AML-193 (cell line): ENCODE measurements at places on chromosomes 3 and 15.
A peak's percentile ranks its signal among the peaks of the same experiment; 100 is the strongest.

DNA sequence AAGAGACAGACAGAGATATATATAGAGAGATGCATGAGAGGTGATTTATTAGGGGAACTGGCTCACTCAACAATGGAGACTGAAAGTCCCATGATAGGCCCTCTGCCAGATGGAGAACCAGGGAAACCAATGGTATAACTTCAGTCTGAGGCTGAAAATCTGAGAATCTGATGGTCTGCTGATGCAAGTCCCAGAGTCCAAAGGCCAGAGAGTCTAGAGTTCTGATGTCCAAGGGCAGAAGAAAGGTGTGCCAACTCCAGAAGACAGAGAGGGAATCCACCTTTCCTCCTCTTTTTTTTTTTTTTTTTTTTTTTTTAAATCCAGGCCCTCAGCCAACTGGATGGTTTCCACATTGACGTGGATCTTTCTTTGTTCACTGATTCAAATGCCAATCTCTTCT is 197.9 kb upstream of the MEIS2 start:
- DNase-seq: no peak

- no peak for DNase-seq
These were observed 8.4 kb downstream of the CDAN1 start for GRCh38 chr15:42728560-42728959.

DNA sequence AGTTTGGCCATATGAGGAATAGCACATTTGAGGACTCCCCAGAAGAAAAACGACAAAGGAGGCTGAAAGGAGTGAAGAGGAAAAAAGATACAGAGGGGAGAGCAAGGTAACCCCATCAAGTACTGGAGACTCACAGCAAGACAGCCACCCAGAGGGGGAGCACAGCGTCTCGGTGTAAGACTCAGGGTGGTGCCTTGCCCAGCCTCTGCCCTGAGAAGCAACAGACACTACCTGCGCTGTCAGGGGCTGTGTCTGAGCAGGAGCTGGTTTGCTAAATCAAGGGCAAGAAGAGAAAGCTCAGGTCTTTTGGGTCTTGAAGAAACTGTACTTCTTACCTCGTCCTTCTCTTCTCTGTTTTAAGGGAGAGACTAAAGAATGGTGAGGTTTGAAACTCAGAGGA is 27.9 kb downstream of the FBXO45 start:
- DNase-seq: no peak

- no peak for DNase-seq
These were observed 14.4 kb upstream of the GNAI2 start for GRCh38 chr3:50221411-50222168.

- DNase-seq: peak; percentile 25
These were observed 18.0 kb upstream of the LOXL1 start for GRCh38 chr15:73908030-73908821.

- no peak for DNase-seq
These were observed 27.3 kb upstream of the DUSP7 start for GRCh38 chr3:52083556-52084087.

DNA sequence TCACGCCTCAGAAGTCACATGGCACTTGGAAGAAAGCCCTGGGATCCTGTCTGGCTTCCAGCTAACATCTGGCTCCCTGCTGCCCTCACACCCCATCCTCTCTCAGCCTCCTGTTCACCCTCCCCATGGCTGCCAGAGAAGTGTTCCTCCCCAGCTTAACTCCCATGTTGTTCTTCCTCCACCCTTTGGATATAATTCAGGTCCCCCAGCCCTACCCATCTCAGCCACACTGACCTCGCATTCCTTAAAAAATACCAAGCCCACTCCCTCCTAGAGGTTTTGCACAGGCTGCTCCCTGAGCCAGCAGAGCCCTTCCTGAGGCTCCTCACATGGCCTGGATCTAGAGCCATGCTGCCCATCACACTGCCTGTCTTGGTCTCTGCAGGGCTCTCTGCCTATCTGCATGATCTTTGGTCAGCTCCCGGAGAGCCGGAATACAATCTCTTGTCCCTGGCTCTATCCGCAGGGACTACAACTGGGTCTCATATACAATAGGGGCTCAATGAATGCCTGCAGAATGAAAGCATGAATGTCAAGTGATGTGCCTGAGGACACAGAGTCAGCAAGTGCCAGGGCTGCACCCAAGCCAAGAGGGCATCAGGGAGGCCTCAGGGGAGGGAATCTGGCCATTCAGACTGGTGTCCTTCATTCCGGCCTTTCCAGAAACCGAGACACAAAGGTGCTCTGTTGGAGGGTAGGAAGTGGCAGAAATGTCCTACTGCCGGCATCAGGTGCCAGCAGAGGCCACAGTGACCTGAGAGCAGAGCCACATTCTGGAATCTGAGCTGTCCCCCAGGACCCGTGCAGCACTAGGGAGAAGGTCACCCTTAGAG is 3.8 kb upstream of the TKT start:
- DNase-seq: no peak

GRCh38 chr3:53155760-53156159 is 5.2 kb upstream of the PRKCD start:
- DNase-seq: no peak

GRCh38 chr3:23055733-23056376 is 147.3 kb upstream of the UBE2E2 start:
- no peak for DNase-seq

DNA sequence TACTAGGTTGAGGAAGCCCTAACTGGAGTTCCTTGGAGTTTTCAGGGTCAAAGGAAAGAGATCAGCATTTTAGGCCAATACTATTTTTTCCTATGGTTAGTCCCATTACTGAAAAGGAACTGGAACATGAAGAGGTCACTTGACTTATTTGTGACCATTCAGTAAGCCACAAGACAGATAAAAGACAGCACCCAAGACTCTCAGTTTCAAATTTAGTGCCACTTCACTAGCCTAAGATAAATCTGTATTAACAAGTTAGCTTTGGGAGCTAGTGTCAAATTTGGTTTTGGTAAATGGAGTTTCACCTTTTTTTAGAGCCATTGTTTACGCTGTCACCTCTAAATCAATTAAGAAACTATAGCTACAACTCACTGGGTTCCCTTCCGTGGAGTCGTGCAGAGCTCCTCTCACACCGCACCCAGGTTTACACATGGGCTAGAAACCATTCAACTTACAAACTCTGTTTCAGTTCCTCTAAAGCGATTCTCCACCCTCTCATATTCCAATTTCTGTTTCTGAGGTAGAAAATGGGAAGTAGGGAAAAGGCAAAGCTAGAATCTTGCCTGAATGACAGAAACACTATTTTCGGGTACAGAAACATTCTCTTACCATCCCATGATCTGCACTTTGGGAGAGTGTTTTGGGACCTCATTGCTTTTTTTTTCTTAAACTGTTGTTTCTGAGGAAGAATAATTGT is 14.4 kb downstream of the CCDC32 start:
- DNase-seq: no peak

- DNase-seq: no peak
These were observed 89.2 kb downstream of the SEC22A start for GRCh38 chr3:123290962-123291361.

DNA sequence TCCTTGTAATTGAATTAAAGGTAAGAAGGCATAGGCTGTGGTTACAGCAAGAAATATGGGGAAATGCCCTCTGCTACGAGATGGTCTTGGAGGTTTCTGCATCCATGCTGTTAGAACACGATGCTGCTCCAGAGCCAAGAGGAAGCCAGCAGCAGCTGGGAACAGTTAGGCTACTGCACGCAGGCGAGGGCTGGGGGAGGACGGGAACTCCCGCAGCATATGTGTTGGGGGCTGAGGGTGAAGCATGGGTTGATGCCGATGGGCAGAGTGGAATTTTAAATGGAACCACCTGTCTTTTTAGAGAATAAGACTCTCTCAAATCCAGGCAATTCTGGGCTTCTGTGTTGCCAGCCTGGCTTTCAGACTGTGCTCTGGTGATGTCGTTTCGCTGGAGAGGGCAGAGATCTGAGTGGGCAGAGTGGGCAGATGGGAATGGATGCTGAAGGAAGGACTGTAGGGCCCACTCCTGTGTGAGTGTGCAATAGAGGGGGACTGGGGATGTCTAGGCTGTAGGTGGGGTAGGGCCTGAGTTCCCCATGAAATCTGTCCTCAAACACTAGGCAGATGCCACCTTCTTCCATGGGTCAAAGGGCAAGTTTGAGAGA is 417.0 kb upstream of the TPM1 start:
- no peak for DNase-seq

DNA sequence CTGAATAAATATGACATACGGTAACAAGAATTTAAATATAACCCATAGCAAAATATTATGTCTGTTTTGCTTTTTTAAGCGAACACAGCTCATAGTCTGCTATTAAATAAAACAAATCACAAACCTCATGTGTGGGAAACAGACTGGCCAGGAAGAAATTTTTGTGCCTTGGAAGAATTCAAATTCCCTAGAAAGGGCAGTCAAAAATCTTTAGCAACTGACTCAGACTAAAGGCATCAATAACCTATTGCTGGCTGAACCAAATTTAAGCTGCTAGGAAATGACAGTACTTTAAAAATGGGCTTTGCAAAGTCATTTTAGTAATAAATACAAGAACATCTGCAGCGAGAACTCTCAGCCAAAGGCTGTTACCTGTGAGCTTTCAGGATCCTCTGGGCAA is 151.4 kb downstream of the PLD1 start:
- DNase-seq: no peak

- no peak for DNase-seq
These were observed 28.0 kb upstream of the CCDC174 start for GRCh38 chr3:14623569-14624051.

- DNase-seq: no peak
These were observed 826.2 kb downstream of the ROBO1 start for GRCh38 chr3:78941587-78941986.

DNA sequence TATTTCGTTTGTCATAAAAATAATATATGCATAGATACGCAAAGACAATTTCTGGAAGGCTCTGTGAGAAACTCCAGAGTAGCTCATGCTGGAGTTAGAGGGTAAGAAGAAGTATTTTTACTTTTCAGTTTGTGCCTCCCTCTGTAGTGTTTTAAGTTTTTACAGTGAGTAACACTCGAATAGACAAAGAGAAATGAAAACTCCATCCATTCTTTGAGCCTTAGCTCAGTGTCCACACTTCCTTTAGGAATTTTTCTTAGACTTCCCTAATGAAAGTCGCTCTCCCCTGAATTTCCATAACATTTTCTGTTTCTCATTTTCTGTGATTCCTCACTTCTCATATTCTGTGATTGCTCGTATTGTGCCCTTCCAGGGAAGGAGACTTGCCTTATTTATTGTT is 2.1 kb downstream of the BLOC1S6 start:
- no peak for DNase-seq

DNA sequence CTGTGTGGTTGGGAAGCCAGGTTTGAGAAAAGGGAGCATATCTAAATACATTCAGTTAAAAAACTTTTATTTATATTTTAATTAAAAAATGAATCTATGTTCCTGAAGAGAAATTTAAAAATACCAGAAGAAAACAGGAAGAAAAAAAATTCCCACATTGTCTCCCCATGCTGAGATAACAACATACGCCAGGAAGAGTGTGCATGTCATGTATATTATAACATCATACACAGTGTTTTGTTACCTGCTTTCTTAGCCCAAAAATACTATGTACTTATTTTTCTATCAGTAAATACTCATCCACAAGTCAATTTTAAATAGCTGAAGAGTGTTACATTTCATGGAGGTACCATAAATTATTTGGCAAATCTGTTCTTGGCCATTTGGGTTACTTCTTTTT is 18.5 kb downstream of the USP13 start:
- no peak for DNase-seq

DNA sequence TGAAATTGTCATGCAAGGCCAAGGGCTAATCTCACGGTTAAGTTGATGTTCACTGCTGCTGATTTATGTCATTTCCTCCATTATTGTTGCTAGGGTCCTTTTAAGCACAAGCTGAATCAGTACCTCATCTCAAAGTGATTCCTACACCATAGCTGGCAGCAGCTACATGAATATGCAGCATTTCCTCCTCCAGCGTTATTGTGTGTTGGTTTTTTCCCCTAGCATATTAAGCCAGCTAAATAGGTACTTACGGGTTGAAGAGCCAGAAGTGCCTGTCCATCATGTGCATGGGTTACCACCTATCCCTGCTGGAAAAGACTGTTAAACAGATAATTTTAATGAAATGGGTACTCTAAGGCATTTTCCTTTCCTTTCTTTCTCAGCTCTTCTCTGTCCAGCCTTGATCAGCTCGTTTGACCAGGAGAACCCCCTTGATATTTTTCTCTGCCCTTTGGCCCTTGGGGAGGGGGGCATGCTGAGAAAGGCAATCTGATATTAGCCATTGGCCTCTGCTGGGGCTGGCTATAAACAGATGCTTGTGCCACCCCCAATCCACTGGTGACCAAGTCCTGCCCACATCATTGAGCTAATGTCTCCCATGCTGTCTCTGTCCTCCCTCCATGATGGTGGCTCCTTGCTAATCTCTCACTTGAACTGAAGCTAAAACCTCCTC is 115.6 kb upstream of the PLXNA1 start:
- no peak for DNase-seq

DNA sequence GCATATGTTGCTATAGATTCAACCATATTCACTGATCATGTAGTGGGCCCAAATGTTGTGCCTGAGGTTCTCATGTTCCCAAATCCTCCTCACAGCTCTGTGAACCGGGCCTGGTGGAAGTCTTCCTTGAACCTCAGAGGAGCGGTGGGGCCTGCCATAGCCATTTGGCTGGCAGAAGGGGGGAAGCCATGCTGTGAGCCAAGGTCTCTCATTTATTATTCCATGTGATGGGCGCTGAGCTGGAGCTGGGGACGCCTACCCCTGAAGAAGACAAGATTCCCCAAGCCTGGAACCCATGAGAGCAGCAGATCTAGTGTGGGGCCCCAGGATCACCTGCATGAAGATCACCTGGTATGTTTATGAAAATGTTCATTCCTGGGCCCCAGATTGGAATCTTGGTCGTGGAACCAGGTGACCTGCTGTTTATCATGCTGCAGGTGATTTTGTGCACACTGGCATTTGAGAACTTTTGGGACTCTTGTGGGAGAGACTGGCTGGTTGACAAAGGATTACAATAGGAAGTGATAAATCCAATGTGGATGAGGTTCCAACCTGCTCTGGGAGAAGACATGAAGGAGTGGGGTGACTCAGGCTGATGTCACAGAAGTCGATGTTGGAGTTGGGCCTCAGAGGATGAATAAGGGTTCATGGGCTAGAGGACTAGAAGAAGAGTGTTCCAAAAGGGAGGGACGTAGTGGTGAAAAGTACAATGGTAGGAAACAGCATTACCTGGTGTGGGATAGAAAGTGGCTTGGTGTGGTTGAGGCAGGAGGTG is 102.1 kb downstream of the ASB7 start:
- no peak for DNase-seq

GRCh38 chr3:149941186-149941585 is 29.5 kb downstream of the PFN2 start:
- no peak for DNase-seq

DNA sequence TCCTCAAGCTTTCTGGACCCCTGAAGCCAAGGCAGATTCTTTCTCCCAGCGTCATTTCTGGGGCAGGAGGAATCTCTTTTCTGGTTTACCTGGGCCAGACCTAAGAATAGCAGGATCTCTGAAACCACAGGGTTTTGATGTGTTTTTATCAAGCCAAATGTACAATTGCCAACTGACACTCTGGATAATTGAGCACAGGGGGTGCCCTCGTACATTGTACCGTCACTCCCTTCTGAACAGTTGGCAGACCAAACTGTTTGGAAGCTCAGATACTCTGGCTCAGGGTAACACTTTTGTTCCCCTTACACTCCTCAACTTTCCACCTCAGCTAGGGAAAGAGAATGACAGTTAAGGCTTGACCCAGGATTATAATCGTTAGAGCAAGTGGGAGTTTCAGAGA is 49.9 kb downstream of the ASTE1 start:
- no peak for DNase-seq

- no peak for DNase-seq
These were observed 8.4 kb upstream of the KLF15 start for GRCh38 chr3:126365351-126366277.

- no peak for DNase-seq
These were observed 23.6 kb downstream of the SPTSSB start for GRCh38 chr3:161347726-161348125.
